ENCODE measurements at places on chromosomes 5 and 9. TPM values are rescaled to one million over a fixed set of nuclear protein-coding genes. Genes with fewer than 3 reads are reported as not detected.

CERCAM gene
- 36.1 TPM for total RNA-seq

ROPN1L gene
- total RNA-seq, result 2.1 TPM

GTF3C5 gene
- total RNA-seq, result 68.3 TPM

WWC1 gene
- total RNA-seq, result 87.1 TPM

EQTN gene
- not detected for total RNA-seq

BARHL1 gene
- total RNA-seq, result not detected

Measured in A549 treated with DMSO at 1 μM for 4 hours (cell line).